Stimulated activated CD8-positive, alpha-beta memory T cell treated with anti-CD3 and anti-CD28 coated beads, Interleukin-15, amount 100 ng/mL, for 4 hours (primary cell): ENCODE measurements at places on chromosomes 2 and 18.

DNA sequence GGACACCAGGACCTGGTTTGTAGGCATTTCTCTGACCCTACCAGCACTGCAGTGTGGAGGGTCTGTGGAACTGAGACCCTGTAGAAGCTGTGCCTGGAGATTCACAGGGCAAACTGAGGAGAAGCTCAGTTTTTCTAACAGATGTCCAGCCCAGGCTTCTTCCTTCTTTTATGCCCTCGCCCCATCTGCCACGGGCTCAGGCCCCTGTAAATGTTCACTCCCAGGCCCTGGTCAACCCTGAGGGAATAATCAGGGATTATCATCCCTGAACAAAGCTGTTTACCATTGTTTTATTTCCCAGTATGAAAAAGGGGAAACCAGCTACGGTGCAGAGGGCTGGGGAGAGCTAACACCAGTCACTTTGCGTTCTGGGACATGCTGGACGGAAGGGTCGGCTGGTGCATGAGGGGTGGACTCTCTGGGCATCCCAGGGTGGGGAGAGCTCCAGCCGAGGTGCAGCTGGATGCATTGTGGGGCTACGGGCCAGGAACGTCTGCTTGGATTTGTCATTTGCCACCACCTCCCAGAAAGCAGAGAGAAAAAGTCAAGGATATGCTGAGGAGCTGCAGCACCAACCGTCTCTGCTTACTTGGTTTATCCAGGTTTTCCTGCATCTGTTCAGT, 183.8 kb downstream of the TFCP2L1 start:
- DNase-seq, result no peak

DNA sequence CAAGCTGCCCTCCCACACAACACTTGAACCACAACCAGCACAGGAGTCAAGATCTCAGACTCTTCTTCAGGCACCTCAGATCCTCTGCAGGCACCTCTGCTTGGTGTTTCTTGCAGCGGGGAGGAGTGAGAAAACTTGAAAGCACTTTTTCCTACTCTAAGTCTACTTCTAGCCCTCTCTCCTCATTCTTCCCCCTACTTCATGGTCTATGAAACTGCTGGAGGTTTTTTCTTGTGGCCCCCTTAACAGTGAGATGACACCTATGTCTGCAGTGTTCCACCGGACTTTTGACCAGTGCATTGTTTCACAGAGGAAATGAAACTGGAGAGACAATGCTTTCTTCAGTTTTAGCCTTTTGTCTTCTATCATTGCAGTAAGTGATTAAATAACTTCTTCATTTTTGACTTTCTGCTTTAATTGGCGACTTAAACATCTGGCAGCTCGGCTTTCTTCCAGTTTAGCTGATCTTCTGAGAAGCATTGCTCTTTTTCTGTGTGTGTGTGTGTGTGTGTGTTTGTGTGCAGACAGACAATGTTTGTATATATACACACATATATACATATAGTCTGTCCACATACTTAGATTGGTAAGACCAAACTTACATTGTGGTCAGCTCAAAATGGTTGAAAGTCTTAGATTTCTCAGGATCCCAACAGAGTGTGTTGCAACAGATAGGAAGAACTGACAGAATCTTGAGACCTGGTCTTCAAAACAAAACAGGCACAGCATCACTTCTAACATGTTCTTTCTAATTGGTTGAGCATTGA, 1474.0 kb upstream of the TMEFF2 start:
- DNase-seq, result no peak

DNA sequence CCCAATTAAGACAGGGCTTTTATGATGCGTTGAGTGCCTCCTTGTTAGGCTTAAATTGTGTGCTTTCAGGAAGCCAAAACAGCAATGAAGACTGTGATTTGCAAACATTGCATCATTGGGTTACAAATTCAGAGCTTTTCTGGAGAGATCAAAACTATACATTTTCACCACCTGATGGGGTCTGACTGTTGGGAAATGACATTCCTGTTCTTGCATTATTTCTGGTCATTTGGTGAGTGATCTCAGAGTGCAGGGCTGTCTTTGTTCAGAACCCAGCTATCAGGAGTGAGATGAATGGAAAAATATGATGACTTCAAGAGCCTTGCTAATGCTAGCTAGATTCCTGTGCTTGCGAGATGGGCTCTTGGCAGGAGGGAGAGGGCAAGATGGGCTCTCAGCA, 39.1 kb downstream of the SH3RF3 start:
- no peak for DNase-seq

DNA sequence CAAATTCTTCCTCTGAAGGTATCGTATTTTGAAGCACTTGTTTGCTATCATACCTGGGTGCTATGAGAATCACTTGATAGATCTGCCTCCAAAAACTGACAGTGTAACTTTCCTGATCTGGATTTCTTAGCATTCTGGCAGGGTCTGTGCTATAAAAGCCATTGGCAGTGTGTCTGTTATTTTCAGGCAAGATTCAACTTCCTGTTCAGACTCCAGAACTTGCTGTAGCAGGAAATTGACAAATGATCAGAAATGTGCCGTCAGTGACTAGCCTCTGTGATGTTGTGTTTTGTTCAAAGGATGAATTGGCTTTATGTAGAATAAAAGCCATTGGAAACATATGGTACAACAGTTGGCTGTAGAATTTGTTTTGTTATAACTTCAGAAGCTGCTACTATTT, 273.3 kb downstream of the PTPRM start:
- DNase-seq, result no peak

DNA sequence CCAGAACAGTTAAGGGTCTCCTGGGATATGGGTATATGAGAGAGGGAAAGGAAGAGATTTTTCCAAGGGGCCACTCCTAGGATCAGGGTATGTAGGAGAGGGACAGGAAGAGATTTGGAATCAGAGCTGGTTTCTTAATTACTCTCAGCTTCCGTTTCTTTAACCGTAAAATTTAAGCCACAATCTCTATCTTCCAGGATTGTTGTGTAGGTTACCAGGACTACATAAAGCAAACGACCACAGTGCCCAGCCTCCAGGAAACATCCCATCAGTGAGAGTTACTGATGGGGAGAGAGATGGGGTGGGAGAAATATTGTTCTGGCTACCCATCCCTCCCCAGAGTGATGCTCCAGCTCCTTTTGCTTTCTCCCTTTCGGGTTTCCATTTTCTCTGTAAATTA, 114.6 kb upstream of the THUMPD2 start:
- DNase-seq, result no peak

DNA sequence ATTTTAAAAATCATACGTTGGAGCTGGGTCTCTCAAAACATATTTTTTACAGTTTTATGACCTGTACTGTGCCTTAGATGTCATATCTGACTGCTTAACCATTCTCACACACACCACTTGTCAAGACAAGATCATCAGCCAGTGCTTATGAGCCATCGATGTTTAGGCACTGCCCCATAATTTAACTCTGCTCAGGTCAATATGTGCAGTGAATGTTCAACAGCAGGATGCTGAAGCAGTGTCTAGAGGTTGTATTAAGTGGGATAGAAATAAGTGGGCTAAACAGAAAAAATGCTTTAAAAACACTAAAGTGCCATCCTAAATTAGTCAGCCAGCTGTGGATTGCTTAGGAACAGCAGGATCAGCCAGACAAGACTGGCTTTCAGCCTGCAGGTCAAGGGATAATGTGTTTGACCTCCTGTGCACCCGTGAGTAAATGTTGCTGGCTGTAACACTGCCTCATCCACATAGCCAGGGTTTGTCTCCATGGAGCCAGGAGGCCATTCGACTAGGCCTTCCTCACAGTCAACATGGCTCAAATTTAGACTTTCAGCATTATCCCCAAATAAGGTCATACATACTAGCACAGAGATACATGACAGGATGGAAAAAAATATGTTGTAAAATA, 139.0 kb upstream of the NXPH2 start:
- no peak for DNase-seq

GRCh38 chr2:174266288-174266687, 18.0 kb upstream of the OLA1 start:
- DNase-seq, result no peak

DNA sequence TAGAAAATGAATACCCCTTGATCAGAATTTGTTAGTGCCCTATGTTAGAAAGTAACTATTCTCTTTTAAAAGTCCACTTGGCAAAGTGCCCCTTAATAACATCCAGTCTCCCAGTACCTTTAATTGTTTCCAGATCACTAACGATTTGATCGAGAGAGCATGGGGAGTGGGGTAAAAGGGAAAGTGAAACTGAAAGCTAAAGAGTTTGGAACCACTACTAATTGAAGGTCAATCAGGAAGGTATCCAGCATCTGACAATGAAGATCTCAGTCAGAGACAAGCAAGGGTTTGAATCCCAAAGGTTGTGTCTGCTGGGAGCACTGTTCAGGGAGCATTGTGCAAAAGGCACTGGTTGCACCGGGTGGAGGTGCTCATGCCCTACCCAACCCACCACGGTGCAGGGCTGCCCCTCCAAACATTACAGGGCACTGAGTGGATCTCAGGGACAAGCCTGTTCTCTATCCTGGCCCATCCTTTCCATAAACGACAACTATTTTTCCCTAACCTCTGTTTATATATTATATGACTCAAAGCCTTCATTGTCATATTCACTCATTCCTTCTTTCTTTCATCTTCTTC, 14.6 kb upstream of the RIT2 start:
- no peak for DNase-seq

GRCh38 chr2:186641807-186642321, 52.0 kb upstream of the FAM171B start:
- no peak for DNase-seq

DNA sequence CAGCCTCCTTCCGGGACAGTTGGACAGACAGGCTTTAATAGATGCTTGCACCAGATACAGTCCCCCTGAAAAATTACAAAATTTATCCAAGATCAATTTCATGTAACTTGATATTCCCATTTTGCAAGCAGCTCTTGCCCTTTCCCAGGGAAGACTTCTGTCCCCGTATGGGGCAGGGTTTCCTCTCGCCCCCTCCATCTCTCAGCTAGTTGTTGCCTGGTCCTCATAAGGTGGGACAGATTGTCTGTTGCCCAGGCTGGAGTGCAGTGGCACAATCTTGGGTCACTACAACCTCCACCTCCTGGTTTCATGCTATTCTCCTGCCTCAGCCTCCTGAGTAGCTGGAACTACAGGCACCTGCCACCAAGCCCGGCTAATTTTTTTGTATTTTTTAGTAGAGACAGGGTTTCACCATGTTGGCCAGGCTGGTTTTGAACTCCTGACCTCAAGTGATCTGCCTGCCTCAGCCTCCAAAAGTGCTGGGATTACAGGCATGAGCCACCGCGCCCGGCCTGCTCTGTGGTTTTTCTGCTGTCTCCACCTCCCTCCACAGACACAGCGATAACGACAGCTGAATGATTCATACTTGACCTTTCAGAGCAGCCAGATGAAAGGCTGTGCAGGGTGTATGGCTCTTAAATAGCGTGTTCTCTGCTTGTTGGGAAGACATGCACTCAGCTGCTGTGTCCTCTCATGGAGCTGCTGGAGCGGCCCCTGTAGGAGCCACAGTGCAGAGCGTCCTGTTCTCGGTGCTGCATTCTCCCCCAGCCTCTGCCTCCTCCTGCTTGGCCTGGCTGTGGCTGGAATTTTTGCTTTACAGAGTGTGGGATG, 61.4 kb downstream of the TTC39C start:
- DNase-seq, result peak; percentile 60

DNA sequence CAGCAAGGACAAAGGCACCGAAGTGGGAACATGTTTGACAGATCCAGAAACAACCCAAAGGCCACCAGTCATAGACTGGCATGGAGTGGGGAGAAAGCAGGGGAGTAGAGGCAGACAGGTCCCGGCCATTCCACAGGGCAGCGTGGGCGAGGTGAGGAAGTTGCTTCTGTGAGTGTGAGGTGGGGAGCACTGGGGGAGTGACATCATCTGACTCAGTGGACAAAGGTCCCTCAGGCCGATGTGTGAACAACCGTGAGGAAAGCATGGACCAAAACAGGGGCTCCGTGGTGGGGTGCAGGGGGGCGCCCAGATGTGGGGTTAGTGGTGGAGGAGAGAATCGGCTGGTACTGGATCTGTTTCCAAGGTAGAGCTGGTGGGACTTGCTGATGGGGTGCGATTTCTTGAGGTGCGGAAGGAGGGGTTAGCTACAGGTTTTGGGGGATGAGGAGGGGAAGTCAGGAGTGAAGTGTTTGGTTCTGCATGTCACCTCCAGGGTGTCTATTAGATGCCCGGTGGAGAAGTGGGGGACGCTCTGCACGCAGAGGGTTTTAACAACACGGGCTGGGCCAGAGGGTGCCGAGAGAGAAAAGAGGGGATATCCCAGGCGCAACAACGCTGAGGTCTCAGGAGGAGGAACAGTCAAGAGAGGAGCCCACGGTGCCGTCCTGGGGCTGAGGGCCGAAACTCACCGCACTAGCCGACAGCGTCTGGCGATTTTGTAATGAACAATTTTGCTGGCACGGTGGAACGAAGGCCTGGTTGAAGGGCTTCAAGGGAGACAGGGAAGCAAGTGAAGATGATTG, 2.5 kb upstream of the SFT2D3 start:
- no peak for DNase-seq

DNA sequence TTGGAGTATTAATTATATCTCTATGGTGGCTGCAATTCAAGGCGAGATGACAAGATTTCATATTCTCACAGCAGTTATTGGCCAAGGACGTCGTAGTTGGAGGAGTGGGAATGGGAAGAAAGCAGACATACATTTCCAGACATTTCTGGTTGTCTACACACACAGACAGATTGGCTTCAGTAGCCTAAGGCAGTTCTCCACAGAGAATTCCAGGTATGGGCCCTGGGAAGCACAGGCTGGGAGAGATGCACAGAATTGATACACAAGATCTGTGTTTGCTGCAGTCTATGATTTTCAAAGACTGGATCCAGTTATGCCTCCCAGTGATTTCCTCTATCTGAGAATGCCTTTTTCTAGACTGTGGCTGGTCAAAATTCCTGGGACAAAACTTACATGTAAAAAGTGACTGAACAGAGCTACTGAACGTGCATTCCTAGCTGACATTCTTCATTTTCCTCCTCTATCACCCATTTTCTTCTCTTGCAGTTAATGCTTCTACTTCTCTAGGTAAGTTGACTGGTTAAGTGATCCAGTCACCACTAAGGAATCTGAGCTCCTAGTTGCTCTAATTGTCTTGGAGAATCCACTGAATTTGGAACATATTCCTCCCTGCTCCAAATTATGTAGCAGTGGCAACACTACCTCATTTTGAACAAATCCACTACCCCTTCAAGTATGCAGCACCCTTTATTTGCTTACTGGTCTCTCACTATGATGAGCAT, 386.7 kb upstream of the CDH7 start:
- DNase-seq, result no peak

- DNase-seq, result no peak
These were observed 189.6 kb upstream of the SP5 start for GRCh38 chr2:170525566-170525900.
